ENCODE measurements at places on chromosomes 3 and 15.

- DNase-seq, result peak; percentile 35
These were observed 706 bp downstream of the DVL3 start for GRCh38 chr3:184155644-184156521.

- peak; percentile 57 for DNase-seq
These were observed 6.6 kb downstream of the GPX1 start for GRCh38 chr3:49351521-49352011.

- DNase-seq, result peak; percentile 67
These were observed 810 bp upstream of the THRB start for GRCh38 chr3:24495326-24495994.

GRCh38 chr3:107689355-107689754 lies 166.6 kb downstream of the BBX start:
- DNase-seq, result peak; percentile 59

DNA sequence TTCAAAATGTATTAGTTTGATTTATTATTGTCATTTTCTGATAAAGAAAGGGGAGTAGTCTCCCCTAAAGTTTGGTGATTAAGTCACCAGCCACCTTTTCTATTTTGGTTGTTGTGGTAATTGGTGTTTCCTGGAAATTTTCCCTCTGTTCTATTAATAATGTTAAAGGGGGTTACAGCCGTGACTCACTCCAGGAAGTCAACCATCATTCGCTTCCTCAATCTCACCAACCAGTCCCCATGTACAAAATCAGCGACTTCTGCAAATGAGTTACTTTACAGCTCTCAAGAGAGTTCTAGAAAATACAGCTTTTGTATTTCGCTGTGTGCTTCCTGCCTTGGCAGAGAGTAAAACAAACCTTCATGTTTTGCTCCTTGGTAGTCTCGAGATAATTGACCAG lies 285.1 kb downstream of the LPP start:
- DNase-seq, result no peak

DNA sequence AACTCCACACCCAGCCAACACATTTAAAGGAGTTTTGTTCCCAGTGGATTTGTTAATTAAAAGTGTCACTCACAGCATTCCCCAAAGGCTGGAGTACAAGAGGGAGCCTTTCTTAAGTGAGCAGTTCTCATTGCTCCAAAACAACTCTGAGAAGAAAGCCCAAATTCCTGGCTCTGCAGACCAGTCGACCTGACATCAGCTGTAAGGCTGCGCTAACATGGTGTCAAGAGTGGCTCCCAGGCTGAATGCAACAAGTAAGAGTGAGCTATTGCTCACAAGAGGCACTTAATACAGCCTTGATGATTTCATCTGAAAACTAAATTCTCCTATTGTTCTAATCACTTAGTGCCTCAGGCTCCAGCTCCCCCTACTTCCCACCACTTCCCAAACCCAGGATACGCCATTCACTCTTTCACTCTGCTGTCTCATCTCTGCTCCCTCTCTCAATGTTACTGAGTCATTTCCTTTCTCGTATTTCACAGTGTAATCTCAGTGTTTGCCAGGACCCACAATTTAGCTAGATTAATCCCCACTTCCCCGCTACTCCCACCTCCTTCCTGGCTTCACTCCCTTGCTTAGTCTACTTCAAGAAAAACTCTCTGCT lies 81.8 kb downstream of the WWTR1 start:
- DNase-seq, result peak; percentile 83

GRCh38 chr3:51274052-51274451 lies 111.0 kb upstream of the MANF start:
- DNase-seq, result no peak

GRCh38 chr3:24565656-24566055 lies 71.0 kb upstream of the THRB start:
- DNase-seq, result no peak

DNA sequence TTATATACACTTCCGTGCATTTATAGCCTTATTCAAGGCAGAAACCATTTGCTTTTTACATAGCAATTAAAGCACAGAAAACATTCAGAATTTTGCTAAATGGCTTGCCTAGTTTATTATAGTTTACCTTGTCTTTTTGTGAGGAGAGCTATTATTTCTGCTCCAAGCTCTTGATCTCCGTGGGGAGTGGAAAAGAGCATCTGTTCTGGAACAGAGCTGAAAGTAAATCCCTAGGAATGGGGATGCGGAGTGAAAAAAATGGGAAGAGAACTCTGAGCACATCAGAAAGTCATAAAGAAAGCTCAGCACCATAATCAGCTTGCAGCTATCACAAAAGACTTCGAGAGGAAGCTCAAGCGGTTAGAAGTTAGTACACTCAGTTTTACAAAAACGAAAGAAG lies 1006.7 kb downstream of the ROBO2 start:
- no peak for DNase-seq

Data from RWPE1 (cell line).